ENCODE measurements at places on chromosomes 11 and 22.

GRCh38 chr11:15710580-15711275, 596.0 kb downstream of the INSC start:
- DNase-seq = no peak

DNA sequence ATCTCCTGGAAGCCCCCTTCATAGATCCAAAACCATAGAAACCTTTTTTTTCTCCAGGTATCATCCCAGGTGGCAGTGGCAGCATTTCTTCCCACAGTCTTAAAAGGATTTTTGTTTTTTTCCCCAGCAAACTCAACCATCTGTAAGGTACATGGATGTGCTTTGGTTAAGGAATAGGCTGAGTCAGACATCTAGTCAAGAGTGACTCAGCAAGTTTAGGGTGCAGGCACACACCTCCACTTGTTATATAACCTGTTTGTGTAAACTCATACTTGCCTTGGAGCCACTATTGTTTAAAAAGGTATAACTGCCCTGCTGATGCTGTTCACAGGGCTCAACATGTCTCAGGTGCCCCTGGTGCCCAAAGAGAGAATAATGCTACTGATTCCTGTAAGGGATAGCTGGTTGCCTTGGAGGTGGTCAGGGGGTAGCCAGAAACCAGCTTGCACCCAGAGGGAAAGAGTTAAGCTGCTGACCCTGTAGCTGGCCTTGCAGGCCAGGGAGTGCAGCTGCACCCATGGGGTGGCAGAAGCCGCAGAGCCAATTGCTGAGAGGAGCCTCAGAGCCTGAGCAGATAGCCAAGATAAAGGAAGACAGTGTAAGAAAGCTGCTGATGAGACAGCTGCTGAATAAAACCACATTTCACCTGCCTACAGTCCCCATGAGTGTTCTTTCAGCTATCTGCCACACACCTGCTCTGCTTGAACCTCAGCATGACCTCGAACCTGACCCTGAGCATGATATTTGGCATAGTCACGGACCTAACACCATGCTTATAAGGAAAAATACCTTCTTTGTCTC, 1726.1 kb upstream of the RAG2 start:
- no peak for DNase-seq

- DNase-seq = no peak
Measured at GRCh38 chr11:115894176-115894575, 390.0 kb upstream of the CADM1 start.

DNA sequence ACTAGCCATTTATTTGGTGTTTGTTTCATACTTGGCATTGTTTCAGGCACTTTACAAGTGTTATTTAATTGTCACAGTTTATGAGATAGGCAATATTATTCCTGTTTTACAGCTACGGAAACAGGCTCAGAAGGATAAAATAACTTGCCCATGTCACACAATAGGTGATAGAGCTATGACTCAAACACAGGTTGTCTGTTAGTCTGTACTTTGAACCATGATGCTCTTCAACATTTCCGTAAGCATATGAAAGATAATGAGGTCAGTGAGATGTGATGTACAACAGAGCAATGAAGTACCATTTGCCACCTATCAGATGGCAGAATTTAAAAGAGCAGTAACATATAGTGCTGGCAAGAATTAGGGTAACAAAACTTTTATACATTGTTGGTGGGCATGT, 15.3 kb downstream of the TUG1 start:
- no peak for DNase-seq

- peak; percentile 66 for DNase-seq
Measured at GRCh38 chr22:23849009-23850006, 8.4 kb upstream of the SLC2A11 start.

Measured in effector memory CD4-positive, alpha-beta T cell (primary cell).